ENCODE measurements at places on chromosomes 4 and X.

DNA sequence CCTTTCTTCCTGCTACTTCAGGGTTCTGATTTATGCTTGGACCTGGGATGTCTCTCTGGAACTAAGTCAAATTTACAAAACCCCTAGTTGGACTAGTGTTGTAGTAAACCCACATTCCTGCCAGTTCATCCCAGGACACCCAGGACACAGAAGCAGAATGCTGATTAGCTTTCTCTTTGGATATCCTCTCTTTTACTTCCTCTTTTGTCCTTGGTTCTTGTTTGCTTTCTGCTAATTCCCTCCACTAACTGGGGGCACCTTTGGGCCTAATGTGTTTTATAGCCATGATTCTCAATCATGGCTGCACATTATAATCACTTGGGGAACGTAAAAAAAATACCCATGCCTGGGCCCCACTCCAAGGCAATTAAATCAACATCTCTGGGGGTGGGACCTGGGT, 42.5 kb downstream of the LANCL3 start:
- no peak for DNase-seq

DNA sequence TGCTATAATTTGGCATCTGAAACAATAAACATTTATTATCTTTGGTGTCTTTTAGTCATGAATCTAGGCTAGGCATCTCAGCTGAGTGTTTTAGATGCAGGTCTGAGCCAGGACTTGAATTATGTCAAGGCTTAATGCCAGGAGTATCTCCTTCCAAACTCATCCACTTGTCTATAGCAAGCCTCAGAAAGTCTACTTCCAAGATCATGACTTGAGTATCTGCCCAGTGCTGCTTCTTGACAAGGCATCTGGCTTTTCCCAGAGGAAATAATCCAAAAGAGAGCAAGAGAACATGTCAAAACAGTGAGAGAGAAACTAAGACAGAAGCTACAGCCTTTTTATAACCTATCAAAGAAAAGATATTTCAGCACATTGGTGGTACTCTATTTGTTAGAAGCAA, 1052.1 kb upstream of the PCDH10 start:
- DNase-seq = no peak

DNA sequence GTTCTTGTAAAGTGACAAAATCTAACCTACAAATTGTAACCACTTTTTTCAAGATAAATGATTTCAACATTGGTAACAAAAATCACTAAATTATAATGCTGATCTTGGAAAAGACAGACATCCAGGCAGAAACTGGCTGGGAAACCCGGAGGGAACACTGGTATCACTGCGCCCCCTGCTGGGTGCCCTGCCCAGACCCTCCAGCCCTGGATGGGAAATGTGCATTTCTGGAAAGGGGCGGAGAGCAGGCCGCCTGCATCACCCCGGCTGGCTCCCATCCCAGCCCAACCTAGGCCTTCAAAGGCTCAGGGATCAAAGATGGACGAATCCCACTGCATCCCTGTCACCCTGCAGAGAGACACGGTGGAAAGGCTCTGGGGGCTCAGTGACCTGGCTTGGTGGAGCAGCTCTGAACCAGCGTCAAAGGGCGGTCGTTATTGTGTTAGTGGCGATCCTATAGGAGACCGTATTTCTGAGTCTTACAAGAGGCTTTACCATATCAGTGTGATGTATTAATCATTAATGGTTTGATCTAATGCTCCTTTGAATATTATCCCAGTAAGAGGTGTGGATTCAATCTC, 37.3 kb downstream of the ACOX3 start:
- DNase-seq = no peak

DNA sequence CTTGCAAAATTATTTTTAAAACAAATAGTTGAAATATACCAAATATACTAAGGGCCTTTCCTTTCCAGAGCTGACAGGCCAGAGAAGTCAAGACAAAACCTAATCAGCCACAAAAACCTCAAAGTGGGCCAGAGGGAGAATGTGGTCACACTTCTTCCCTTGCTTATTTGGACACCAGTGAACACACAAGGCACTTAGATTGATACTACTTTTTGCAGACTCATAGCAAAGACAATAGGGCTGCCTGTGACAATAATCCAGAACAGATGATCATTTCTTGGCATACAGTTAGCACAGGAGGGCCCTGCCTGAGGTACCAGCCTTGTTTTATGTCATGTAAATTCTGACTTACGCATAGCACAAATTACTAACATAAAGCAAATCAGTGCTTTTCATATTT, 215.7 kb upstream of the NEIL3 start:
- DNase-seq = no peak

DNA sequence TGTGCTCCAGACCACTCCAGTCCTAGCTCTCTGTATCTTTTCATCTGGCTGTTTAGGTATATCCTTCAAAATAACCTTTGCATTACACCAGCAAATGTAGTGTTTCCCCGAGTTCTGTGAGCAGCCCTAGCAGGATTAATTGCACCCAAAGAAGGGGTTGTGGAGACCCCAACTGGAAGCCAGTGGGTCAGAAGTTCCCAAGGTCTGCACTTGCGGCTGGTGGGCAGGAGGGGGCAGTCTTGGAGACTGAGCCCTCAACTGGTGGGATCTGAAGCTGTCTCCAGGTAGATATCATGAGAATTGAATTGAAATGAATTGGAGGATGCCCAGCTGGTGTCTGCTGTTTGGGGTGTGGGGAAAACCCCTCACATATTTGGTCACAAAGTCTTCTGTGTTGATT, 1485.3 kb upstream of the TENM3 start:
- no peak for DNase-seq

- no peak for DNase-seq
These were observed 148.9 kb downstream of the ADAM29 start for GRCh38 chr4:175066923-175067627.

DNA sequence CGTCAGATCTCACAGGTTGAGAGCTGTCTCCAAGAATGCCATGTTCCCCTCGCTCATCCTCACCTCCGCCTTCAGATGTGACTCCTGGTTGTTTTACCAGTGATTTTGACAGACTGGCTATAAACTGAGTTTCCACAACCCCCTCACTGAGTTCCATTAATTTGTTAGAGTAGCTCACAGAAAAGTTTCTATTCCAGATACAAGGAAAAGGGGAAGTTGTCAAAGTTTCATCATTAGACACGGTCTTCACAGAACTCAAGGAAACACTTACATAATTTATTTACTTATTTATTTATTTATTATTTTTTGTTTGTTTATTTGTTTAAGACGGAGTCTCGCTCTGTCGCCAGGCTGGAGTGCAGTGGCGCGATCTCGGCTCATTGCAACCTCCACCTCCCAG, 55.7 kb upstream of the IQSEC2 start:
- no peak for DNase-seq

- no peak for DNase-seq
These were observed 107.2 kb upstream of the KIT start for GRCh38 chr4:54550395-54551171.

- DNase-seq = no peak
These were observed 85.5 kb upstream of the ACSL1 start for GRCh38 chr4:184911310-184911709.

- DNase-seq = no peak
These were observed 137.1 kb downstream of the ARSF start for GRCh38 chrX:3178329-3178728.

DNA sequence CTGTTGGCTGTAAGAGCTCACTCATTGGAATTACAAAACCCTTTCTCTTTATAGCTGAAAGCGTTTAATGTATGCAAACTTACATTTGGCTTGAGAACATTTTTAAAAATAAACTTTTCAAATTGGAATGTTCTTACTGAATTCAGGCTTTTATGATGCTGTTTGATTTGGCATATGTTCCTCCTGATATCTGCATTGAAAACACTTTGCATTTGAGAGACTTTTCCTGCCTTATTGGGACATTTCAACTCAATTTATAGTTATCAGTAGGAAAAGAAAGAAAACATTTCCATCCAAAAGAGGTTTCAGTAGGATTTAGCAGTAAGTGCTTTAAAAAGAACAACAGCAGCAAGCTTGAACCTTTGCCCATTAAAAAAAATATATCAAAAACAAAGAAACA, 520.0 kb downstream of the IL1RAPL1 start:
- DNase-seq = no peak

- DNase-seq = peak; percentile 49
These were observed 20.2 kb downstream of the TMEM31 start for GRCh38 chrX:103730796-103731493.

DNA sequence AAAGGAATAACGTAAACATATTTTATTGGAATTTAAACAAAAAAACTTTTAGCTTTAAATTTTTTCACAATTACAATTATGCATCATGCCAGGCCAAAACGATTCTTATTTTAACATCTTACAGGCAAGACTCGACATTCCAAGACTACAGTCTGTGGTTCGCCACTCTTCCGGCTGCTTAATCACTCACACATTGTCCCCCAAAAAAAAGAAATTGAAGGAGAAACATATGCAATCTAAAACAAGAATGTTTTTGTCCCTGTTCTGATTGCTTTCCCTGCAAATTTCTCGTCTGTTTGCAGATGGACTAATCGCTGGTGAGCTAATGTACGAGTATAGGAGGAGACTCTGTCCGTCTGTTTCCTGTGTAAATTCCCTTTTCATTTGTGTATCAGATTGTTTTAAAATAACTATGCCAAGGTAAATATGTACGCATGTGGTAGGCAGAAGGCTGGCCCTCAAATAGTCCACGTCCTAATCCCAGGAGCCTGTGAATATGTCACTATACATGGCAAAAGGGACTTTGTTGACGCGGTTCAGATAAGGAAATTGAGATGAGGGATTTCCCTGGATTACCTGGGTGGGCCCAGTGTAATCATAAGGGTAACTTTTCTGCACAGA, 37.7 kb upstream of the MTNR1A start:
- peak; percentile 31 for DNase-seq

DNA sequence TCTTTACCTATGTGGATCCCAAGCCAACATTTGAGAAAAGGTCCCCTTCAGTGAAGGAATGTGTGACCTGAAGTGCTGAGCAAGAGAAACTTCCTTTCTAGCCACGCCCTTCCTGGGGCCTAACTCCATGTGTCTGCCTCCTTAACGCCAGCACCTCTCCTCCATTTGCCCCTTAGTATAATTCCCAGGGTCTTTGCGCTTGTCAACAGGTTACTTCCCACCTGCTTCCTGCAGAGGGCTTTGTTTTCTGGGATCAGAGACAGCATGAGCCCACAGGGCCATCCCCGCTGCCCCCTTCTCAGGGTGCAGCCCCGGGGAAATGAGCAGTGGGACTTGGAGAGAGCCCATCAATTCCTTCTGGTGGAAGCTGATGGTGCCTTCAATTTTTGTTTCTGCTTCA, 45.9 kb upstream of the DRD5 start:
- no peak for DNase-seq

- no peak for DNase-seq
These were observed 113.6 kb upstream of the TEX13C start for GRCh38 chrX:125205918-125206665.

DNA sequence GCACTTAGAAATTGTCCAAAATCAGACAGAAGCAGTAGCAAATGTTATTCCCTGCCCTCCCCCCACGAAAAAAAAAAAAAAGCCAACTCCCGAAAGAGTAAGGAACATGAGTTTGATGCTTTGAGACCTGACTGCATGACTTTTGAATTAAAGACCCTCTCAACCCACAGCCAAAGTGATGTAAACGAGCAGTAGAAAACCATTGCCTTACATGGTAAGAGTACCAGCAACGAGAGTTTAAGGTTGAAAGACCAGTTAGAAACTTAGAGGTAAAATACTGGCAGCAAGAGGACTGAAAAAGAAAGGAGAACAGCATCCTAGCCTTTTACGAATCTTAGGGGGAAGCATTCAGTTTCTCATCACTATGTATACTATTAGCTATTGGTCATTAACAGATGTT, 10.0 kb upstream of the ANXA10 start:
- DNase-seq = no peak

GRCh38 chr4:183261953-183262775, 57.9 kb downstream of the CLDN22 start:
- DNase-seq = peak; percentile 29

- no peak for DNase-seq
These were observed 123.1 kb upstream of the MID1 start for GRCh38 chrX:10743476-10743875.

DNA sequence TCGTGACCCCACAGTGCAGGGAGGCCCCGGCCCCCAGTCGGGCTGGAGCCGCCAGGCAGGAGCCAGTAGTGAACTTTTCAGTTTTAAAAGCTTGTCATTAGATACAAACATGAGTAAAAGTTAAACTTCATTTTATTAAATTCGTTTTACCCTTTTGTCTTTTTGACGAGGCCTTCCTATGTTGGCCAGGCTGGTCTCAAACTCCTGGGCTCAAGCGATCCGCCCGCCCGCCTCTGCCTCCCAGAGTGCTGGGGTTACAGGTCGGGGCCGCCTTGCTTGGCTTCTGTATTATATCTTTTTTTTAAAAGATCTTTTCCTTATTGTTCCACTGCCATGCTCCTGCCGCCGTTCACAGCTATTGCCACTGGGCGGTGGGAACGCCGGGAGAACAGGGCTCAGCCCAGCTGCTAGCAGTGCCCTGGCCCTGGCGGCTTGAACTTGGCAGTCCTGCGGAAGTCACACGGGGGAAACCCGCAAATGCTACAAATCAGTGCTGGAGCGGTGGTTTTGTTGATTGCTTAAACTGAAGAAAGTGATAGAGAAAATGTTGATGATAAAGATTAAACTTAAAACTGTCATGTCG, 968 bp upstream of the NELFA start:
- no peak for DNase-seq
